ENCODE measurements at places on chromosomes 16 and 17. TPM values are rescaled to one million over a fixed set of nuclear protein-coding genes. Genes with fewer than 3 reads are reported as not detected.

DNA sequence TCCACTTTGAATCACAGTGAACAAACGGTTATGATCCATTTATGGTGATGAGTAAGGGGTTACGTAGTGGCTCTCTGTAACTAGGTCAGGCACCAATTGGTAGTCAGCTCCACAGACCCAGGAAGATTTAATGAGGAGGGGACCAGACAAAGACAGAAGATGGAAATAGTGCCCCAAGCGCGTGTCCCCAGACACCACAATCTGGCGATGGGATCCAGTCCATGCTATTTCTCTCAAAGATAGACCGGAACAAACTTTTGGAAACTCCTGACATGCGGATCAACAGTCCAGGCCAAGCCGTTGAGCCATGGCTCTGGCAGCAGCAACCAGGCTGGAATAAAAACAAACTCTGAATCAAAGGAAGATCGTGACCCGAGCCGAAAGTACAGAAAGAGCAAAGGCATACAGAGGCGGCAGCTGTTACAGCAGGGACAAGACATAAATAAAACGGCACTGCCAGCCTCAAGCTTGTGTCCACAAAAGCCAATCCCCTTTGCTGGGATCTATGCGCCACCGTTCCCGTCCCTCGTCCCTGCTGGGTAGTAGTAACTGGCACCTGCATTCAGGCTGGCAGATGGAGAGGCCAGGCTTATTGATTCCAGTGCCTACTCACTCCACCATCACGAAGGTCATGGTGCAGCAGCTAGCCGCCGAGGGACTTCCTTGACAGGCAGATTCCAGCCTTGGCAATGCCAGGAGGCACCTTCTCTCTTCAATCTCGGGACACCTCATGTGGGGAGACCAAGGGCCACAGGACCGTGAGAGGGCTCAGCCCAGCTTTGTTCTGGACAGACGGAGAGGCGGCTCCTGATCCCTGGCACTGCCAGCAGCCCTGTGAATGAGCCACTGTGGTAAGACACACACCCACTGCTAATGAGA, 50.2 kb downstream of the CDH11 start:
- H3K4me3 ChIP-seq = no peak overlapping the region
- no peaks in the 10 kb centered on the region for H3K4me1 ChIP-seq
- no peaks in the 10 kb centered on the region for H3K27me3 ChIP-seq

DNA sequence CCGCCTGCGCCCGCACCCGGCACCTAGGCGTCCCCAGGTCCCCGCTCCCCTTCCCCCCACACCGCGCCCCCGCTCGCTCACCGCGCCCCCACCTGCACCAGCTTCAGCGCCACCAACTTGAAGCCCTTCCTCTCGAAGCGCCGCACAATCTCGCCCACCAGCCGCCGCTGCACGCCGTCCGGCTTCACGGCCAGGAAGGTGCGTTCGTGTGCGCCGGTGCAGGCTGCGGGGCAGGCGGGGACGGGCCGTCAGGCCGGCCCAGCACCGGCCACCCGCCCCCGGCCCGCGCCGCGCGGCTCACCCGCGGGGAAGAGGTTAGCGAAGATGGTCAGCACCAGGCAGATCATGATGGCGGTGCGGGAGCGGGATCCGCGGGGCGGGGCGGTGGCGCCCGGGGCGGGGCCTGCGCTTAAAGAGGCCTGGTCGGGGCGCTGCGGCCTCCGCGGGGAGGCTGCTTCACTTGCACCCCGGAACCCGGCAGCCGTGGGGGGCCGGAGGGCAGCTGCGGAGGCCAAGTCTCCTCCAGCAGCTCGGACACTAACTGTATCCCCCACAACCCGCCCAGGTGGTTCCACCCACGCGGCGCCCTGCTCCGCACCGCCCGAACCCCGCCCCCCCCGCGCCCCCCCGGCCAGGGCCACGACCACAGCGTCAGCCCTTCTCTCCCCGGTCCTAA, at the start of gene NME3:
Gene NME3, minus strand, starts transcription at position 356 of the 676 bp plus-strand sequence. Its CDS starts 9 bp downstream, at position 347.
- no peaks in the 10 kb centered on the region for H3K27me3 ChIP-seq
- DNase-seq = peak; percentile 79
- peak within 1 kb of the TSS; percentile 45 for H3K4me3 ChIP-seq
- H3K4me1 ChIP-seq = peaks cover 29% of the 10 kb centered on the region
- H3K36me3 ChIP-seq = no peaks in the 10 kb centered on the region
- peak within 1 kb of the TSS; percentile 72 for H3K27ac ChIP-seq

DNA sequence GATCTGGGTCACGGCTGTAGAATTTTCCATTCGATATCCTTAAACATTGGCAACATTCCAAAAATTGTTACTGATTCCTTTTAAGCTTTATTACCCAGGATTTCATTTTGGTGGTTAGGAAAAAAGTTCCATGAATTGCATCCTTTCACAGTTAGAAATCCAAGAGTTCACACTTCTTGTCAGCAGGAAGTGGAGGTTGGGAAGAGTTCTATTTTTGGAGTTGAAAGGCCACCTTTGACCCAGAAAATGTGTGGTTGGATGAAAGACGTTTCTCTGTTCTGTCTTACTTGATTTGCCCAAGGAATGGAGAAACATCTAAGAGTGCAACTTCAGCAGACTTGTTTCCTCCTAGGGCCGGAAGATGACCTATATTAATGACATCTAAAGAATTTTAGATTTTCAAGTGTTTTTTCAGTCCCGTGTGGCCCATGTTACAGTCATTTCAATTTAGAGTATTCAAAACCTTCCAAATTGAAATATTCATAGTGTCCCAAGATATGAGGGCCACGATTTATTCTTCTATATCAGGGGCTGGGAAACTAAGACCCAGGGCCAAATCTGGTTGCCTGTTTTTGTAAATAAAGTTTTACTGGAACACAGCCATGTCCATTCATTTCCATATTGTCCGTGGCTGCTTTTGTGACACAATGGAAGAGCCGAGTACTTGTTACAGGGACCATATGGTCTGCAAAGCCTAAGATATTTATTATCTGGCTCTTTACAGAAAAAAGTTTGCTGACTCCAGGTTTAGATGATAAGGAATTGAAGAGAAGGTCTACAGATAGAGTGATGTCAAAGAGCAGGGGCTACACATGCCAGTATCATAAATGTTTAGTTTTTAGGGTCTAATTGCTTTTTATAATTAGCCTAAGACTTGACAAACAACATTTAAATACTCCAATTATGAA, 50.2 kb downstream of the CDK5R1 start:
- H3K36me3 ChIP-seq = no peaks in the 10 kb centered on the region
- peaks cover 6% of the 10 kb centered on the region for H3K4me1 ChIP-seq
- no peak for DNase-seq
- H3K27ac ChIP-seq = no peak overlapping the region

DNA sequence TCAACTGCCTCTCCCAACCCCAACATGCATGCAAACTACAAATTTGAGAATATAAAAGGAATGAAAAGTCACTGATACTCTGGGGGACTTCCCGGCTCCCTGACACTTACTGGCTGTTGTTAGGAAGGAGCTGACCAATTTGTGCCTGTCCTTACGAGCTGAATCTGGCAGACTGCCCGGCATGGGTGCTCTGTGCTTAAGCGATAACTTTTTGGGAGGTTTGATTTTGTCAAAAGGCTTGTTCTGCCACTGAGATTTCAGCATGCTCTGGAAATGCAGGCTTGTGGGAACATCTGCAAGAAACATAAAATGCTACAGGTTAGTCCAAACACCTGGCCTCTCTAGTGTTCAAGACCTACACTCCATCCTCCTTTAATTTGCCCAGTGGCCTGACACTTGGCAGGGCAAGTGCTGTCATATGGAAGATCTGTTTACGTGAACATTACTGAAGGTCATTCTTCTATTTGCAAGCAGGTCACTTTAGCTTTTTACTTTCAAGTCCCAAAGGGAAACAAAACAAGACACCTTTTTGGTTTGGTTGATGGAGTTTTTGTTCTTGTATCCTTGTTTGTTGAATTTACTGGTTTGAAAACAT, 40.6 kb downstream of the STH start:
- H3K27me3 ChIP-seq = no peaks in the 10 kb centered on the region
- H3K27ac ChIP-seq = no peak overlapping the region
- no peak overlapping the region for H3K4me3 ChIP-seq
- peaks cover 7% of the 10 kb centered on the region for H3K4me1 ChIP-seq
- H3K36me3 ChIP-seq = peaks cover 87% of the 10 kb centered on the region
- DNase-seq = no peak

GRCh38 chr16:85364323-85365040, 248.6 kb upstream of the GSE1 start:
- no peak for DNase-seq
- H3K27ac ChIP-seq = no peak overlapping the region
- H3K27me3 ChIP-seq = no peaks in the 10 kb centered on the region
- no peak overlapping the region for H3K4me3 ChIP-seq

GRCh38 chr17:50344731-50345365, 1.1 kb upstream of the XYLT2 start:
- H3K27me3 ChIP-seq = no peaks in the 10 kb centered on the region
- peak overlapping the region; percentile 63 for H3K27ac ChIP-seq
- no peak for DNase-seq
- H3K4me1 ChIP-seq = peaks cover 31% of the 10 kb centered on the region
- no peaks in the 10 kb centered on the region for H3K36me3 ChIP-seq

- no peaks in the 10 kb centered on the region for H3K27me3 ChIP-seq
- no peak within 1 kb of the TSS for H3K4me3 ChIP-seq
- DNase-seq = no peak
- no peaks in the 10 kb centered on the region for H3K4me1 ChIP-seq
- H3K27ac ChIP-seq = no peak within 1 kb of the TSS
Observed at GRCh38 chr17:10549096-10549842, at the start of gene MYH2. MYH2 (minus strand) TSS chr17:10549658; CDS start chr17:10547920, 1,738 bp downstream.

DNA sequence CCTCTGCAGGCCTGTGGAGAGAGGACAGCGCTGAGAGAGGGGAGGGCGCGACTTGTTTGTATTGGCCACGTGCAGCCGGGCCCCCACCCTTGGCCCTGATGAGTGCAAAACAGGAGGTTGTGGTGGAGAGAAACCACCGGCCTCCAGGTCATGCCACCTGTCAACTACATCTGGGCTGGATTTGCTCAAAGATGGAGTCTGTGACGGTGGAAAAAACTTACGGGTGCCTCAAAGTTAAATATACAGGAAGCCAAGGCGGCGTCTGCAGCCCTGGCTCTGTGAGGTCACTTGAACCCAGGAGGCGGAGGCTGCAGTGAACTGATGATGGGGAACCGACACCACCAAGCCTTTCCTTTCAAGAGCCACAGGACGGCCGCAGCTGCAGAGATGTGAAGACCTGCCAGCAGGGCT, 15.7 kb downstream of the C16orf74 start:
- H3K27me3 ChIP-seq = no peaks in the 10 kb centered on the region
- DNase-seq = peak; percentile 70
- peak overlapping the region; percentile 51 for H3K4me3 ChIP-seq
- H3K36me3 ChIP-seq = no peaks in the 10 kb centered on the region
- peak overlapping the region; percentile 17 for H3K27ac ChIP-seq
- H3K4me1 ChIP-seq = peaks cover 30% of the 10 kb centered on the region

DNA sequence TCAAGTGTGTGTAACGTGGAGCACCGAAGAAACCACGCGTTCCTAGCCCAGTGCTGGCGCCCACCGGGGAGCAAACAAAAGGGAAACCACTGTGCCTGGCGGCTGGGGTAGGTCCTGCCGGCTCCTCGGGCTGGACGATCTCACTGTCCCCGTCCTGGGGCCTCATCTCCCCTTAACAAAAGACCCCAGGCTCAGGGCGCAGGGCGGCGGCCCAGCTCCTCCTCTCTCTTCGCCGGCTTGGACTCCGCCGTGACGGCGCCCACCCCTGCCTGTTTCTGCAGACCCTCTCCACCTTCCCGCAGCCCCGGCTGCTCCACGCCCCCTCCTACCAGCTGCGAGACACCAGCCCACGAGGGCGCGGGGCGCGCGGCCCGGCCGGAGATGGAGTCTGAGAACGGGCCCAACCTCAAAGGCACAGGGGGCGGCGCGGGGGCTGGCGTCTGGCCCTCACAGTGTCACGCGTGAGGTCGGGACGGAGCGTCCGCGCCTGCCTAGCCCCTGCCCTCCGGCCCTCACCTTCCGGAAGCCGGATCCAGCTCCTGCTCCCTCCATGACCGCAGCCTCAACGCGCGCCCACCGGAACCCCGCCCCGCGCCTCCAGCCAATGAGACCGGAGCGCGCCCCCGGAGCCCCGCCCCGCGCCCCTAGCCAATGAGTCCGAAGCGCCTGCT, at the start of gene CENPX:
Gene CENPX, minus strand, starts transcription at position 569 of the 671 bp plus-strand sequence. Its CDS starts 17 bp downstream, at position 552.
- H3K4me1 ChIP-seq = peaks cover 28% of the 10 kb centered on the region
- H3K36me3 ChIP-seq = no peaks in the 10 kb centered on the region
- H3K27me3 ChIP-seq = no peaks in the 10 kb centered on the region
- DNase-seq = no peak
- H3K4me3 ChIP-seq = peak within 1 kb of the TSS; percentile 44

- no peaks in the 10 kb centered on the region for H3K4me1 ChIP-seq
- no peak overlapping the region for H3K4me3 ChIP-seq
- DNase-seq = no peak
- no peaks in the 10 kb centered on the region for H3K36me3 ChIP-seq
- H3K27ac ChIP-seq = no peak overlapping the region
Observed at GRCh38 chr16:12159028-12159427, 182.5 kb downstream of the SNX29 start.

GRCh38 chr17:81865733-81866439, 5.3 kb downstream of the ARHGDIA start:
- no peaks in the 10 kb centered on the region for H3K27me3 ChIP-seq
- peak; percentile 14 for DNase-seq
- H3K4me1 ChIP-seq = peaks cover 50% of the 10 kb centered on the region
- no peak overlapping the region for H3K27ac ChIP-seq
- peaks cover 26% of the 10 kb centered on the region for H3K36me3 ChIP-seq
- no peak overlapping the region for H3K4me3 ChIP-seq

DNA sequence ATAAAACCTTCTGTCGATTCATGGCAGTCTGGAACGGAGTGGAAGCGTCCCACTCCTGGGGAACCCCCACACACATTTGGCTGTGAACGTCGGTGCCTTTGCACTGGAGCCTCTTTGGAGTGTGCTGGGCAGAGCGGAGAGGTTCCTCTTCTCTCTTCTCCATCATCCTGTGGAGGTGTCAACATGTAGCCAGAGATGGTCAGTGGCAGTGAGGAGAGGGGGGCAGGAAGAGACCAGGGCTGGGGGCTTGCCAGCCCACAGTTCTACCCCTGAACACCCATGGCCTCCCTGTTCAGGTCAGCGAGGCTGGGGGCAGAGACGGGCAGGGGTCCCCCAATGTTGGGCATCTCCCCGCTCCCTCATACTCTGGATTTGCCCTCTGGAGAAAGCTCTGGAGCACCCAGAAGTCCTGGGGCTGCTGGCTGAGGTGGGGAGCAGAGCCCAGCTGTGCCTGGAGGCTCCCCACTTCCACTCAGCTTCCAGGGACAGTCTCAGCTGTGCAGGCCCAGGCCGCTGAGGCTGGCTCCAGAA, 223.7 kb downstream of the SEC14L1 start:
- no peaks in the 10 kb centered on the region for H3K27me3 ChIP-seq
- H3K4me1 ChIP-seq = peaks cover 47% of the 10 kb centered on the region
- DNase-seq = no peak
- no peaks in the 10 kb centered on the region for H3K36me3 ChIP-seq
- H3K4me3 ChIP-seq = no peak overlapping the region

SCGB1C2 gene
- total RNA-seq = not detected

GLIS2 gene
- 0.08 TPM for total RNA-seq

GAST gene
- total RNA-seq = not detected
